Upper lobe of right lung (tissue), 1 donor: ENCODE measurements at places on chromosomes 16 and 17. TPM values are rescaled to one million over a fixed set of nuclear protein-coding genes. Genes with fewer than 3 reads are reported as not detected.
A peak's percentile ranks its signal among the peaks of the same experiment; 100 is the strongest.

DNA sequence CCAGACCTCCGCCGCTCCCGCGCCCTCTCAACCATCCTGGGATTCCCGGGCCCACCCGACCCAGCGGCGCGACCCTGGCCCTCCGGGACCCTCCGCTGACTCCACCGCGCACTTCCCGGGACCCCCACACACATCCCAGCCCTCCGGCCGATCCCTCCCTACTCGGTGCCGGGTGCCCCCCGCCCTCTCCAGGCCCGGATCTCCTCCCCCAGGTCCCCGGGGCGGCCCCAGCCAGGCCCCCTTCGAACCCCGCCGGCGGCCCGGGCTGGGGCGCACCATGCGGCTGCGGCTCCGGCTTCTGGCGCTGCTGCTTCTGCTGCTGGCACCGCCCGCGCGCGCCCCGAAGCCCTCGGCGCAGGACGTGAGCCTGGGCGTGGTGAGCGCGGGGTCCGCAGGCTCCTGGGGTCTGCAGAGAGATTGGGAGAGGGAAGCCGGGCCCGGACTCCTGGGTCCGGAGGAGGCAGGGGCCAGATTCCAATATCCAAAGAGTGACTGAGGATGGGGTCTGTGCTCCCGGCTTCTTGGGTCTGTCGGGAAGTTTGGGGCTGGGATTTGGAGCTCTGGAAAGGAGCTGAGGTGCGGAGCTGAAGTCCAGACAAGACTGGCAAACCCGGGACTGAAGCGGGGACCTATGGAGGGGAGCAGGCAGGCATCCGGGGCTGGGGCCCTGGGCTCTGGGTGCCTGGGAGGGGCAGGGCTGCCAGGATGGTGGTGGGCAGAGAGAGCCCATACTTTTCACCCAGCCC, 453 bp downstream of the MMP25 start:
- no peak for DNase-seq

GRCh38 chr17:32854207-32854606, 22.7 kb downstream of the MYO1D start:
- DNase-seq = no peak

- no peak for DNase-seq
These were observed 219.3 kb downstream of the BCAS3 start for GRCh38 chr17:60896996-60897395.

DNA sequence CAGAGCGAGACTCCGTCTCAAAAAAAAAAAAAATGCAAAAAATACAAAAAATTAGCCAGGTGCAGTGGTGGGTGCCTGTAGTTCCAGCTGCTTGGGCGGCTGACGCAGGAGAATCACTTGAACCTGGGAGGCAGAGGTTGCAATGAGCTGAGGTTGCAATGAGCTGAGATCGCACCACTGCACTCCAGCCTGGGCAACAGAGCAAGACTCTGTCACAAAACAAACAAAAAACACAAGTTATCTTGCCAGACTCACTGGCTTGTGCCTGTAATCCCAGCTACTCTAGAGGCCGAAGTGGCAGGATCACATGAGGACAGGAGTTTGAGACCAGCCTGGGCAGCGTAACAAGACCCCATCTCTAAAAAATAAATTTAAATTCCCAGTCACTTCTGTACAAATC, 3.4 kb upstream of the ST3GAL2 start:
- DNase-seq = no peak

GRCh38 chr16:79415983-79416640, 184.4 kb downstream of the MAF start:
- no peak for DNase-seq

- peak; percentile 64 for DNase-seq
These were observed 74.5 kb upstream of the DYNLRB2 start for GRCh38 chr16:80466024-80466987.

DNA sequence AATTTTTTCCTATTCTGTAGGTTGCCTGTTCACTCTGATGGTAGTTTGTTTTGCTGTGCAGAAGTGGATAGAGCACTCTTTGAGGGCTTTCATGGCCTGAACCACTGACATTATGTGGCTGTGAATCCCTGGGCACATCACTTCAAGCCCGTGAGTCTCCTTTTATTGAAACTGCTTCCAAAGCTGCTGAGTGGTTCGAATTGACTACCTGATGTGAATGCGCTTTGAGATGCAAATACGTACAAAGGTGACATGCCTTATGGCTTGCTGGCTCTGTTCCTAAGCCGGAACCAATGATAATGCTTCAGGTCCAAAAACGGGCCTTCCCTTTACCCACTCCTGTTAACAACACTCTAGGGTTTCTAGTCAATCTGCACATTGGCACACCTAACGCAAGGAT, 34.3 kb downstream of the ASPA start:
- no peak for DNase-seq

- no peak for DNase-seq
These were observed 121.6 kb downstream of the SMG6 start for GRCh38 chr17:2181897-2182448.

- no peak for DNase-seq
These were observed 299.3 kb downstream of the XYLT1 start for GRCh38 chr16:17171250-17172143.

DNA sequence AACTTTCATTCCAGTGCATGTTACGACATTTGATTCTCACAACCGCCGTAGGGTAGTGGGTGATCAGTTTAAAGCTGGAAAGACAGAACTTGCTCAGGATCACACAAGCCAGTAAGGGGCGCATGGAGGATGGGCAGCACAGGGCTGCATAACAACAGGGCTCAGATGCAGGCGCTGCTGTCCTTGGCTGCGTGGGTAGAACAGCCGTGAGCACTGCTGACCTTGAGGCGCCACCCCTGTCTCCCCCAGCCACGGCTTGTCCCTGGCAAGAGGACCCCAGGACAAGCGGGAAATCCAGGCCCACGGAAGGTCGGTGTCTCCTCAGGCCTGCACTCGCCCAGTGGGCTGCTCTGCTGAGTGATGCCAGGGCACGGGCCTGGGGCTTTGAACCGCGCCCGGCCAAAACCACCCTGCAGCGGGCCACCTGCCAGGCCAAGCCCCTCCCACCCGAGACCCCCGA, 84.7 kb downstream of the LMF1 start:
- DNase-seq = no peak

GRCh38 chr16:68802190-68802589, 41.1 kb upstream of the TANGO6 start:
- no peak for DNase-seq

- no peak for DNase-seq
These were observed 393.1 kb upstream of the ASIC2 start for GRCh38 chr17:33686171-33686570.

DNA sequence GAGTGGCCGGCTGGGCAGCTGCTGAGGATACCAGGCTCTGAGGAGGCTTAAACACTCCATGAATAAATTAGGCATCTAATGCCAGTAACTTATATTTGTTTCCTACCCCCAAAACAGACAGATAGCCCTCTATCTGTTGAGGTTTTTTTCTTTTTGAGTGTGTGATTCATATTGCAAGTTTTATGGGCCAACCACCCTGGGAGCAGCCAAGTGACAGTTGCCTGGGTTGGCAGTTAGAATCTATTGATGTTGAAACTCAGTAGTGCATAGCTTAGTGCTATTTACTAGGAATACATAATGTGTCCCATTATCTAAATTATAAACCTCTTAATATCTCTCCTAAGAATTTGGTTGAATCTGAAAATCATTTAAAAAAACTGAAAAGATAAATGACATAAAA, 397.4 kb downstream of the CA10 start:
- no peak for DNase-seq

DNA sequence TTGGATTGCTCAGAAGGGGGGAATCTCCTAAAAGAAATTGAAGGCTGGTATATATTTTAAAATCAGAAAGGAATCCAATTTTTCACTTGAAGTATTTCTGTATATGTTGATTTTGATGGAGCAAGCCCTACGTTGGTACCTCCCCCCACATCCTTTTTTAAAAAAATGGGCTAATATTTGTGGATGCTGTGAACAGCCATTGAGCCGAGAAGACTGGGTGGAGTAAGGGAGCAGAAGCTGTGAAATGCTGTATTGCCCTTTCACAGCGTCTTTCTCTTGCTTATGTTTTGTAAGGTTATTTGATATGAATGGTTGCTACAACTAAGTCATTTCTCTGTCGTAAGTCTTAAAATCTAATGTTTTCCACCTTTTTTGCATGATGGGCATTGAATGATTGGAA, 2.3 kb downstream of the PAFAH1B1 start:
- DNase-seq = no peak

- no peak for DNase-seq
These were observed 26.0 kb upstream of the MON1B start for GRCh38 chr16:77165006-77165405.

P2RX5 gene
- total RNA-seq = 1.6 TPM

CCDC40 gene
- 3.5 TPM for total RNA-seq

CLEC18B gene
- total RNA-seq = not detected

ITGA2B gene
- total RNA-seq = 4.6 TPM

KLHL10 gene
- total RNA-seq = 0.29 TPM

KIF2B gene
- not detected for total RNA-seq

PYDC1 gene
- total RNA-seq = not detected

CCT6B gene
- 1.7 TPM for total RNA-seq
